Neural progenitor cell (in vitro differentiated cells): ENCODE measurements at places on chromosomes 2 and 18. TPM values are rescaled to one million over a fixed set of nuclear protein-coding genes. Genes with fewer than 3 reads are reported as not detected.

RGPD4 gene
- 0.06 and 0.07 TPM in 2 replicates for total RNA-seq

LOXL3 gene
- total RNA-seq: 24.2 and 39.1 TPM in 2 replicates

DNA sequence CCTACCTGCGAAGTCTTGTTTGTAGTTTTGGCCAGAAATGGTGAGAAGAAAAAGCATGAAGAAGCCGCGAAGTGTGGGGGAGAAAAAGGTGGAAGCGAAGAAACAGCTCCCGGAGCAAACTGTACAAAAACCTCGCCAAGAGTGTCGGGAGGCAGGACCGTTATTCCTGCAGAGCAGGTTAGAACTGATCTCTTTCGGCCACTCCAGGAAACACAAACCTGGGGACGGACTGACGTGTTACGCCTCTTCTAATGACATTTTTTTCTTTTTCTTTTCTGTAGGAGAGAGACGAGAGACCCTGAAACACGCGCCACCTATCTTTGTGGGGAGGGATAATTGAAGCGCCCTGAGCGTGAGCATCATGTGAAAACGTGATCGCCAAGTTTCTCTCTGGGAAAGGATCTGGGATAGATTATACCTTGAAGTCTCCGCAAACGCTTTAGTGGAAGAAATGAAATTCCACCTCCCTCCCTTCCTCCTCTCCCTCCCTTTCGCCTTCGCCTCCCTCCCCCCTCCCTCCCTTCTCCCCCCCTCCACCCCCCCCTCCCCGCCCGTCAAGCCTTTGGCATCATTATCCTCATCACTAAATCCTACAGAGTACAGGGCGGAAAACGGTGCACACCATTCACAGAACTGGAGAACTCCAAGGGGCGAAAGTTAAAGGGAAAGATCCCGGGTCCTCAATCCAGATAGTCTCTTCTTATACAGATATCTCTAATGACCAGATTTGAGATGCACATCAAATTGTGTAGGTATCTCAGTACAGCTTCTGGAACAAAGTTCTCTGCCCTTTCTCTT, at the start of gene ZEB2:
ZEB2 (minus strand) TSS at position 186 of the 798 bp plus-strand sequence. CDS start 2,769 bp downstream, outside the sequence.
- DNase-seq: peak; percentile 89

- no peak for DNase-seq
Measured at GRCh38 chr2:8605351-8606065, 76.3 kb upstream of the ID2 start.

- DNase-seq: no peak
Measured at GRCh38 chr2:140011287-140011686, 1231.1 kb upstream of the NXPH2 start.

CCDC102B gene
- 14.1 and 26.2 TPM in 2 replicates for total RNA-seq

- DNase-seq: no peak
Measured at GRCh38 chr2:133415210-133415876, 152.9 kb downstream of the NCKAP5 start.
